ENCODE measurements at places on chromosomes 4 and X.

DNA sequence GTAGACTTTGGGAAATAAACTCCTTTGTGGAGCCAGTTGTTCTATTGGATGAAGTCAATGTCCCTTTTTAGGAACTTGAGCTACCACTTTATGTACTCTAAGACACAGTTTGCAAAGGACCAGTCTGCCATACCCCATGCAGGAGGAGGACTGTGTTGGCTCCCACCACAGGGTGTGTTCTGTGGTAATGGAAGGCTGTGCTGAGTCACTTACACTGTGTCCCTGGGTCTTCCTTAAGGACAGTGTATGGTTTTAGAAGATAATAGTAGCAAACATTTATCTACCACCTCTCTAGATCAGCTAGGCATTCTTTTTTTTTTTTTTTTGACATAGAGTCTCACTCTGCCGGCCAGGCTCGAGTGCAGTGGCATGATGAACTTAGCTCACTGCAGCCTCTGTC lies 184.0 kb upstream of the PGRMC2 start:
- no peak for DNase-seq

DNA sequence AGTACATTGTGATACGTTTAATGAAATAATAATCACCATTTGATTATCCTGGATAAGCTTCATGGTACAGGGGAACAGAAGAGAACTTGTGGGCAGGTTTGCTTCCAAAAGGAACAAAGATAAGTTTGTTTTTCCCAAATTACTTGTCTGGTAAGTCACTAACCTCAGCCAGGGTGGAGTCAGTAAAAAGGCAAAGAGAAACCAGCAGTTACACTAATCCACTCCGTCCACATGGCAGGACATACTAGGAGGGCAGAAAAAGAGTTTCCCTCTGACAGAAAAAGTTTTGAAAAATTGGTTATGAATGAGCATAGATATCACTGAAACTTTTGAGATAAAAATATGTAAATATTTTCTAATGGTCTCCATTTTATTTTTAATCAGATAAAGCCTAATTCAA lies 285.9 kb downstream of the IL15 start:
- DNase-seq = no peak

- DNase-seq = no peak
These were observed 63.3 kb downstream of the GPAT3 start for GRCh38 chr4:83599183-83599582.

DNA sequence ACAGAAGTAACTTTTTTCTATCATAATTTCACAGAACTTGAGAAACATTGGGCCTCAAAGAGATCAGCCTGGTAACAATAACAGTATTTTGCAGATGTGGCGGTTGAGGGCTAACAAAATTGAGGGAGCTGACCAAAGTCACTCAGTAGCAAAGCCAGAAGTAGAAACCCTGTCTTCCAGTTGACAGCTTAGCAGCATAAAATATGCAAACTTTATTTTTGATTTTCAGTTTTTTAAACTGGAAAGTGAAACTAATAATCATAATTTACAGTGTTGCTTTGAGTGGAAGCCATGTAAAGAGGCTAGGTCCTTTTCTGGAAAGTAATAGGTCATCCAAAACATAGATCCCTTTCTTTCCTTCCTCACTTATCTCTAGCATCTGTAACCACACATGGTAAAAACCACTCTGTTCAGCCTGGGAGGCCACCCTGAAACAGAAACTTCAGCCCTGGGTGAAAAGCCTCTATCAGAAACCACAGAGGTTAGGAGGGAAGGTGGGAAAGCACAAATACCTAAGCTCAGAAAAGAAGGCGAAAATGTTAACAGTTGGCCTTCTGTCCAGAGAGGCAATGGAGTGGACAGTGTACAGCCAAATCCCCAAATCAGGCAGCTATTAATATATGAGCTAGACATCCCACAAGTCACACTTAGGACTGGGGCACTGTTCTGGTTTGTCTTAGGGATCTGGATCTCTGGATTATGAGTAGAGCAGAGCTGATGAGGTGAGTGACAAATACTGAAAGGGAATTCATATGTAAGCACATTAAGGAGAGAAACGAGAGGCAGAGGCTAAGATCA lies 61.1 kb upstream of the ARSJ start:
- DNase-seq = no peak

DNA sequence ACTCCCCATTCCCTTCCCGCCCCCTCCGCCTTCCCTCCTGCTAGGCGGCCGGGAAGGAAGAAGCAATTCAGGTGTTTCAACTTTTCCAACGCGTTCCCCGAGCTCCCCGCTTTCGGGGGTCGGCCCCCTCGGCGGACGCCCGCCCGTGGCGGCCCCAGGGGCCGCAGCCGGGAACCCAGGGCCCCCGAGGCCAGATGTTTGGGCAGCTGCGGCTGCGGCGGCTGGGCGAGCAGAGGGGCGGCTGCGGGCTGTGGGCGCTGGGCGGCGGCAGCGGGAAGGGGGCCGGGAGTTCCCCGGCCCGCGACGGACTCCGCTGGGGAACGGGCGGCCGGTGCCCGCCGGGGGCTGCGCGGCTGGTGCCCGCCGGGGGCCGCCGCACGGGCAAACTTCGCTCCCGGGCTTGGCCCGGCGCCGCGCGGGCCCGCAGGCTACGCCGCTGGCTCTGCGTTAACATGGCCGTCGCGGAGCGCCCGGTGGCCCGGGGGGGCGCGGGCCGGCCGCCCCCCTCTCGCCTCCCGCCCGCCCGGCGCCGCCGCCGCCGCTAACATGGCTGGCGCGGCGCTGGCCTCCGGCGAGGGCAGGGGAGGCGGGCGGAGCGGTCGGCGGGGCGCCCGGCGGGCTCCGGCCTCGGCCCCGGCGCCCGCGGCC lies 510 bp downstream of the HMGB3 start:
- DNase-seq = no peak

Data from femur (tissue), 1 donor.